ENCODE measurements at places on chromosomes 2 and 18.

DNA sequence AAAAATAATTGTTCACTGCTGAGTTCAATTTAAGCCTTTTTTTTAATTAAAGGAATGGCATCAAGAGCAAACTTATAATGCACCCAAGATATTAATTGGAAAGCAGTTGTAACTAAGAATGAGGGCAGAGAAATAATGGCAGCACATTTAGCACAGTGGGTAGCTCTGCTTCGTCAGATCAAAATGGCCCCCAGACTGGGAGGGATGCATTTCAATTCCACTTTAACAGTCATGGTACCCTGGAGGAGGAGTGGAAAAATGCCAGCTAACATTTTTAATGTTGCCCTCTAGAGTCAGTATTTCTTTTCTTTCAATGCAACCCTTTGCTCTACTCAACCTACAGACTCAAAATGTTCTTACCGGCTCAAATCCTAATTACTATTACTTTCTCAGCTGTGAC lies 504.8 kb upstream of the SETBP1 start:
- no peak for DNase-seq

- DNase-seq: peak; percentile 54
Observed at GRCh38 chr2:172465417-172466334, 38.3 kb downstream of the ITGA6 start.

GRCh38 chr2:72883356-72883962 lies 3.7 kb upstream of the SPR start:
- no peak for DNase-seq

DNA sequence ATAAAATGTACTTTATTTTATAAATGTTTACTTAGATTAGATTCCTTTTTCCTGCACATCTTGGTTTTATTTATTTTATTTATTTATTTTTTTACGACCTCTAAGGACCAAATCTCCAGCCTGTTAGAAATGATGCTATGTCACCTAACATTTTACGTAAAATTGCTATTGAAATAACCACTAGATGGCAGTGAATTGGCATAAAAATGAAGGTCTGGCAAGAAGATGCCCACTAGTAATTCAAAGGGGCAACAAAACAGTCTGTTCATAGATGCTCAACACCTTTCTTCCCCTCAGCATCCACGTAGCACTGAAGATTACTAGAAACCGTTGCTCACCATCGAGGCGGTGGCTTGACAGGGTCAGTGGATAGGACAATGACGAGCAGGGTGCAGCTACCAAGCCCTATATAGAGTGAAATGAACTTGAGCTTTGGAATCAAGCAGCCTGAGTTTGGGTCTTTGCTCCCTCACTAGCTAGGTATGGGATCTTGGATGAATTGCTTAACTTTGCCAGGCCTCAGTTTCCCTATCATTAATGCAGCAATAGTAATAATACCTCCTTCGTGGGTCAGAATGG lies 128.7 kb upstream of the L3MBTL4 start:
- DNase-seq: no peak

DNA sequence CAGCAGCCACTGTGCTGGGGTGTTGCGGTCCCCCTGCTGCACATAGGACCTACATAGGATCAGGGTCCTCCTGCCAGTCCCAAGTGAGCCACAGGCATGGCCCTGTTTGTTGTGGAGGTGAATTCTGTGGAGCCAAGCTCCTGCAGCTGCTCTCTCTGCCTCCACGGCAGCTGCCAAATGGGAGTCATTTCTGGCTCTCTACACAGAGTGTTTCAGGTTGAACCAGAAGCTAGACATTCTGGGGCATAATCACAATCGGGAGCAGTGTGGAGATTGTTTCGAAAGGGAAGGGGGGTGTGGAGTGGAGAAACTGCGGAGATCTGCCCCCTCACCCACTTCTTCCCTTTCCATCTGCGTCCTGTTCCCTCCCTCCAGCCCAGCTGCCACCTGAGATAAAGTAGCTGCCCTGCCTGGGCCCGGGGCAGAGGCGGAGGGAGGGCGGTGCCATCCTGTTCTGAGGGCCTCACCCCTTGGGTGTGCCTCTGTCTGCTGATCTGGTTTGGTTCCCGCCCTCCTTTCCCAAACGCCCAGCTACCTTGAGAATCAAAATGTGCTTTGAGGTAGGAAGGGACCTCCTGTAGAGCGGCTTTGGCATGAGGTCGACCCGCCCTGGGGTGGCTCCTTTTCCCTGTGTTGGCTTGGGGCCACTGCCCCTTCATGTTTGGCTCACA lies 139.4 kb downstream of the WDSUB1 start:
- DNase-seq: no peak

DNA sequence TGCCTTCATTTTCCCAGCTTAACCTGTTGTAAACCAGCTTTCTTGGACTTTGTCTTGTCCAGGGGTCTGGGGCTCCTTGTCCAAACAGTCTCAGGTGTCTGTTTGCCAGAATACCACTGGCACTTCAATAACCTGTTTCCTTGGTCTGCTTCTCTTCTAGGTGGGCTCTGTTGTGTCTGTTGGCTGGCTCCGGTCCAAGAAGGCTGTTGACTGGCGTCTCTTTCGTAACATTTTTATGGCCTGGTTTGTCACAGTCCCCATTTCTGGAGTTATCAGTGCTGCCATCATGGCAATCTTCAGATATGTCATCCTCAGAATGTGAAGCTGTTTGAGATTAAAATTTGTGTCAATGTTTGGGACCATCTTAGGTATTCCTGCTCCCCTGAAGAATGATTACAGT lies 17.0 kb downstream of the SLC20A1 start:
- DNase-seq: no peak

DNA sequence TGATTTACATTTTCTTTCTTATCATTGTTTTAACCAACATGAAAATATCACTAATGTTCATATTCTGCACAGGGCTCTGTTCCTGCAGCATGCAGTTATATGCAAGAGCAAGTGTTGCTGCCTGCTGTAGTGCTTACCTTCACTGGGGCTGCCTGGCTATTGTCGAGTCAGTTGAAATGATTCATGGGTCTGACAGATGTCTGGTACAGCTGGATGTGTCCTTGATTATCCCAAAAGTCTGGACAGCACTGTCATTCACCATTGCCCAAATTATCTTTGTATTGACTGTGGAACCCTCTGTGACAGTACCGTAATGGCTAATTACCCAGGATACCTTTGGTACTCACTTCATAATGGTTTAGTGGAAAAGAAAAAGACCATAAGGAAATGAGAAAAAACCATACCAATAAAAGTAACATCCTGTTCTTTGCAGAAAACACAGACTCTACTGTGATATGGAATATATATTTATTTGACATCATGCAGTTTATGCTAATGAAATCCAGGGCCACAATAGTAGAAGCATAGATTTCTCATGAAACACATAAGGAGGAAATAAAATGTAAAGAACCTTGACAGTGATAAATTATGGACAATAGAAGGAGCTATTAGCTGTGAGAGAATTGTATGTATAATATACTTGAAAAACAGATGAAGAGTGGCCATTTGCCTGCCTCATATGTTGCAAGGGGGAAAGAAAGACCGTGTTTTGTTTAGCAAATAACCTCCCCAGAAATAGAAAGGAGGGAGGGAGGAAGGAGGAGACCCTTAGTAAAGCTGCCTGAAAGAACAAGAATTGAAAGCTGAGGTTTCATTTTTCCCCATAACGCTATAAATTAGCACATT lies 249.8 kb upstream of the ATP5MC3 start:
- DNase-seq: no peak

- DNase-seq: no peak
Observed at GRCh38 chr18:46369323-46369722, 265.1 kb downstream of the HAUS1 start.

- DNase-seq: no peak
Observed at GRCh38 chr2:71210292-71210691, 16.6 kb downstream of the PAIP2B start.

GRCh38 chr2:148948868-148949267 lies 73.8 kb downstream of the KIF5C start:
- DNase-seq: no peak

DNA sequence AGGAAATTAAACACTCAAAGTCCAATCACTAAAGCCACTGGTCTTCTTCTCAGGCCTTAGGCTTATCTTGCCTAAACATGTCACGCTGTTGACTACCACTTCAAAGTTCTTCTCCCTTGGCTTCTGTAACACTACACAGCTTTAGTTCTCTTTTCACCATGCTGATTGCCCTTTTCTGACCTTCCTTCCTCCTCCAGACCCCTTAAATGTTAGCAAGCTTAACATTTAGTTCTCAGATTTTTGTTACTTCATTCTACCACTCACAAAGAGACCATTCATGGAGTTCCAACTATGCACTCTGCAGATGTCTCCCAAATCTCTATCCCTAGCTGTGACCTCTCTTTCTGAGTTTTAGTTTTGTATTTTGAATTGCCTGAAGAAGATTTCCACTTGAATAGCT lies 64.4 kb downstream of the TTC21B start:
- DNase-seq: no peak

DNA sequence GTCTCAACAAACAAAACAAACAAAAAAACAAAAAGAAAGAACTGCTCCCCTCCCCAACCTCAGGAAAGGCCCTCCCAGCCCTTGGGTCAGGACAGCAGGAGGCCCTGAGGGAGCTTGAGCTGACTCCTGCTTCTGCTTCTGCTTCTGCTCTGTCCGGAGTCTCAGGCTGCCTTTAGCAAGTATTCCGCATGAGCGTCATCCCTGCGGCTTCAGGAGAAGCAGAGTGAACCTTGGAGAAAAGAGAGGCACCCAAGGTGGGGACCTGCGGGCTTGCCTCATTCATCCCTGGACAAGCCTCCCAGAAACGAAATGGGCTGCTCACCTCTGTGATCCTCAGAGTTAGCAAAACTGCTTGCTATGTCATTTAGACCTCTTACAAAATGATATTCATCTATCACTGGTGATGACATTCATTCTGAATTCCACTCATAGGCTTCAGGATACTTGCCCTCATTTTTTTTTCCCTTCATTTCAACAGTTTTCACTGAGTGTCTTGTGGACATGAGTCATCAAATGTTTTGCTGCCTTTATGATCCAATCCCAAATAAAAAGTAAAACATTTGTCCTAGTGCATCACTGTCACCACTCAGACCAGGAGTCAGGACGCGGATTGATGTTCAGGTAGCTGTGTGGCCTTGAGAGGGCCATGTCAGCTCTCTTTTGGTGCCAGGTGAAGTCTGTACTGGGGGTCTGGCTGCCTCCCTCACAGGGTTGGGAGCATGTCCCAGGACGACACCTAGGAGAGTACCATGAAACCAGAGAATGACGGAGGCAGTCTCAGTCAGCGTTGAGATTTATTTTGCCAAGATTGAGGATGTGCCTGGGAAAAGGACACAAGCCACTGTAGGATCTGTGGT lies 51.7 kb downstream of the IMPA2 start:
- no peak for DNase-seq

- no peak for DNase-seq
Observed at GRCh38 chr2:64080179-64080578, 61.0 kb upstream of the VPS54 start.

GRCh38 chr2:172869861-172870260 lies 134.2 kb downstream of the RAPGEF4 start:
- DNase-seq: no peak

- DNase-seq: no peak
Observed at GRCh38 chr2:112867701-112868631, 31.4 kb upstream of the IL1B start.

- no peak for DNase-seq
Observed at GRCh38 chr18:38948436-38948835, 1382.8 kb upstream of the CELF4 start.

- DNase-seq: no peak
Observed at GRCh38 chr2:120227111-120227991, 4.2 kb upstream of the TMEM185B start.

DNA sequence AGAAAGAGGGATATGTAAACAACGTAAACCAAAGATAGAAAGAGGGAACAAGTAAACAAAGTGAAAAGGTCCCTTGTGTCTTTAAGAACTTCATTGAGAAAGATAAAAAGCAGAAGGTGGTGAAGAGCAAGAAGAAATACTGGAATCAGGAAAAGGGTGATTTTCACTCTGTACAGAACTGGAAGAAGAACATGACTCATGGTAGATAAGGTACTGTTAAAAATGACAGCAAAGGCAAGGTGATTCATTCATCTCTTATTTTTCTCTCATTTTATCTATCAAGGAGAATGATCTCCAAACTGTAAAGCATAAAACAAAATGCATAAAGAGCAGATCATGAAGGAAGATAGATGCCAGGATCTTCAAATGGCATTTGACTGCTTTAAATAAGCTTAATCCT lies 724.6 kb upstream of the CELF4 start:
- no peak for DNase-seq

DNA sequence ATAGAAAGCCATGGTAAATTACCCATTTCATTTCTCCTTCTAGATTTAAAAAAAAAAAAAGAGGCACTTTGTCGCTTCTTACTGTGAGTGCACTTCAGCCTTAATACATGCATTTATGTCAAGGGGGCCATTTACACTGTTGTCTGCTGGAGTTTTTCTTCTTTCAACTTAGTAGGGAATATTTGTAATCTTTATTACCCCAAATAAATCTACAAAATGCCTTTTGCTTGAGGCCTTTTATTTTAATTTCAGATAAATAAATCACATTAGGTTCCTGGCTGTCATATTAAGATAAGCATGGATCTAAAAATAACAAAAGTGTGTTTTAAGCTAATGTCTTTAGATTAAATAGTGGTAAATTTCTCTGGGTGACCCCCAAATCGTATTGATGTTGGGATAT lies 276.0 kb downstream of the NCKAP5 start:
- no peak for DNase-seq

GRCh38 chr2:75580606-75581005 lies 19.9 kb upstream of the EVA1A start:
- no peak for DNase-seq

- DNase-seq: no peak
Observed at GRCh38 chr2:187576906-187577305, 22.7 kb upstream of the TFPI start.

DNA sequence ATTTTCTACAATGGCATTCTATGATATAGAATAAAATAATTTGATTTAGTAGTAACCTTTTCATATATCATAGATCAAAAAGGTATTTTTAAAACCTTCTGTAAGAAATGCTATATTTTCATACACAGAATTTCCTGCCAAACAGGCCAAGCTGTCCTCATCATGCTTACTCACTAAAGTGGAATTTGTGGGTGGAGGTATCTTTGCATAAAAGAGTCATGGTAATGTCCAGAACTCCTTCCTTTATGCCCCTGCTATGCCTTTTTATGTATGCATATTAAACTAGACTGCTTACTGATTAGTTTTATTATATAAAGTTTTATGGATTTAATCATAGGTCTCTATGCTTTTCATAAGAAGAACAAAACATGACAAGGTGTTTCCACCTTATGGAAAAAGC lies 27.5 kb upstream of the MARCHF7 start:
- no peak for DNase-seq

GRCh38 chr2:82289446-82289845 lies 1984.9 kb upstream of the LRRTM1 start:
- DNase-seq: no peak

DNA sequence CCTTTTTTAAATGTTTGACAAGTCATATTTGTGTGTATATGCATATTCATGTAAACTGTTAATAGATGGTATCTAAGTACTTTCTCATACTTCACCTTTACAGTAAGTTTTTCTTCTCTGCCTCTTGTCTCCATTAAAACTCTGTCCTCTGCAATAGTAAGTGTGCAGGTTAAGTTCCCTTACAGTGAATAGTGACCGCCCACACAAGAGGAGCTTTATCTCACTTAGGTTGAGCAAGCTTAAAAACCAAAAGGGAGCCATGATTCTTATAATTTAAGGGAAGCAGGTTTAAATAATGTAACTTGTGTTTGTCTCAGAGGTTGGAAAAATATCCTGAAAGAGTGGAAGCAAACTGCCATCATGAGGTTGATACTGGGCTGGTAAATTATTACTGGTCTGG lies 61.3 kb downstream of the MRPS9 start:
- DNase-seq: no peak

- no peak for DNase-seq
Observed at GRCh38 chr18:3067722-3068121, 54.8 kb upstream of the LPIN2 start.

- DNase-seq: peak; percentile 16
Observed at GRCh38 chr2:168639441-168639898, 163.0 kb upstream of the NOSTRIN start.
